ENCODE measurements at places on chromosomes 12 and 14.

- no peak for DNase-seq
Measured at GRCh38 chr14:100062590-100062989, 2.6 kb upstream of the EVL start.

DNA sequence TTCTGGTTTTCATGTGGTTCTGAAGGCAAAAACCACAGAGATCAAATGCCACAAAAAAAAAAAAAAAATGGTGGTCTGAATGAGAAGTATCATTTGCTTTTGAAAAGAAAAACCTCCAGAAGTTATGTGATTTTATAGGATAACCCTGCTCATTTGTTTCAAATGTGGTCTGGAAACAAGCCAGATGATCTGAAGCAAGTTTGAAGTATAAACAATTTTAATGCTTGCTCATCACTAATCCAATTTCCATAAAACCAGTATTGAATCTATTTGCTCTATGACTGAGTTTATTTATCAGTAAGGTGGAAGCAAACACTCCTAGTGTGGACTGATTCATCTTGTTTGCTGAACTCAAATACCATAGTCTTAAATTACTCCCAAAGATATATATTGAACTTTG, 407.3 kb upstream of the FLRT2 start:
- no peak for DNase-seq

- peak; percentile 17 for DNase-seq
Measured at GRCh38 chr14:61860294-61860918, 98.2 kb downstream of the SNAPC1 start.

- no peak for DNase-seq
Measured at GRCh38 chr12:99200711-99201384, 446.7 kb upstream of the GARIN6 start.

DNA sequence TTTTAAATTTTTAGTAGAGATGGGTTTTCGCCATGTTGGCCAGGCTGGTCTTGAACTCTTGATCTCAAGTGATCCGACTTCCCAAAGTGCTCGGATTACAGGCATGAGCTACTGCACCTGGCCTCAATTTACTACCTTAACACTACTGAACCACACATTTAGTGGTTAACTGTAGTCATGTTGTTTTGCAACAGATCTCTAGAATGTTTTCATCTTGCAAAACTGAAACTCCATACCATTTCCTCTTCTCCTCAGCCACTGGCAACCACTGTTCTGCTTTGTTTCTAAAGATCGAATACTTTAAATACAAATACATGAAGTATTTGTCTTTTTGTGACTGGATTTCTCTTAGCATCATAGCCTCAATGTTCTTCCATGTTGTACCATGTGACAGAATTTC, 15.4 kb upstream of the SMCO2 start:
- DNase-seq: no peak

DNA sequence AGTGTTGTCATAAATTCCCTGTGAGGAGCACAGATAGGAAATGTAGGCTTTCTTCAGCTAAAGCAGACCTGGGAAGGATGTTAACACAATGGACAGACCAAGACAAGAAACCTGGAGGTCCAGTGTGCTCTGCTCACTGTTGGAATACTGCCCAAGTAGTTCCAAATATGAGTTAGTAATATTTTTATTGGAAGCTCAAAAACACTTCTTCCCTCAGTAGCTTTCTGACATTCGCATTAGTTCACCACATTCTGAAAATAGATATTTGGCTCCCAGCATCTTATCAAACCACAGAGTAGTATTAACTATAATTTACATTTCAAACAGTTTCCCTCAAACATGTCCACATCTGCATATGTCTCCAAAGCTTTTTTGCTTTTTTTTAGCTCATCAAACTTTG, 74.8 kb upstream of the PYGL start:
- no peak for DNase-seq

DNA sequence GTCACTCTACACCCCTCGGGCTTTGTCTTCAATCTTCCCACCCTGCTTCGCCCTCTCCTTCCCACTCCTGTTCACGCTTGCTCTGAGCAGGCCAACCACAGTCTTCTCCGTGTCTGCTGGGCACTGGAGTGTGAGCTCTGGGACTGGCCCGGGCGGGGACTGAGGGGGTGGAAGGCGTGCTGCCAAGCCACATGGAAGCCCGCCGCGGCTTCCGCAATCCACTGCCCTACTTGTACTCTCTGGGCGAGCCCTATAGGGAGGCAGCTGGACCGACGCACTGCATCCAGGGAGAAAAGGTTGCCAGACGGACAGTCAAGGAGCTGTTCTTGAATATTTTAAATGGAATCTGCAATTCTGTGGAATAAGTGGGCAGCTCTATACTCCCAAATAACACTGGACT, 24.8 kb downstream of the GOLGA3 start:
- DNase-seq: no peak

- no peak for DNase-seq
Measured at GRCh38 chr12:18753481-18754123, 15.7 kb downstream of the CAPZA3 start.

GRCh38 chr12:24705216-24705615, 243.7 kb downstream of the BCAT1 start:
- no peak for DNase-seq

DNA sequence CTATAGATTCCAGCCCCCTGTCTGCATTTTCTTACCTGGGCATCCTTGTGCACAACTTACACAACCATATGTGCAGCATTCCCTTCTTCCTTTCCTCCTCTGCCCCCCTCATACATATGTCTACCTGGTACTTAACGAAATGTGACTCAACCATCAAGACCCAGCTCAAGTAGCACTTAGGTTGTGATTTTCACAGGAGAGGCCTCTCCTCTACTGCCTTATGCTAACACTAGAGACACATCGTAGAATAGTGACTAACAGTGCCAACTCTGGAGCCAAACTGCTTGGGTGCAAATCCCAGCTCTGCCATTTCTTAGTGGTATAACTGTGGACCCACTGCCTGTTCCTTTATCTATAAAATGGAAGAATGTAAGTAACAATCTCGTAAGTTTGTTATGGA, 24.1 kb upstream of the PLEKHA5 start:
- peak; percentile 16 for DNase-seq

GRCh38 chr14:100470523-100470897, 116.7 kb downstream of the BEGAIN start:
- DNase-seq: no peak

GRCh38 chr14:88515499-88516221, 39.1 kb downstream of the PTPN21 start:
- no peak for DNase-seq

DNA sequence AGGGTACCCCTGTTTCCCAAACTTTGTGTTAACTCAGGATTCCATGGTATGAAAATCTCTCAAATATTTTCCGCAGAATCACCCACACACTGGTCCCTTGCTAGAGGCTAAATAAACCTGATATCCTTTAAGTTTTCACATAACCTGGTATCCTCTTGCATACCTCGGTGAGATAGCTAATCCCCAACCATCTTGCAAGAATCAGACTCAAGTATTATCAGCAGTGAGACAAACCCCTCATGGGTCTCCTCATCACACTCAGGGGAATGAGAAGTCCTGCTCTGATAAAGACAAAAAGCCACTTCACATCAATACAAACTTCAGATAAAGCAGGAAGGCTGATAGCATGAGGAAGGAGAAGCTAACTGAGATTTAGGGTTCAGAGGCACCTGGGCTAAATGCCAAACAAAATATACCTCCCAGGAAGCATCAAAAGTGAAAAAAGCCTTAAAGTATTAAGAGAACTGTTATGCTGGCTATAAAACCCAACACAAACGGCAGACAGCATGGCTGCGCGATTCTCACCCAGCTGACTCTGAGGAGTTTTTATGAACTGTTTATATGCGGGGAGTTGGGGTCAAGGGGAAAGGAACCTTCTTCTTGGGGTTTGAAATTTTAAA, 96.5 kb downstream of the FOXN3 start:
- no peak for DNase-seq

DNA sequence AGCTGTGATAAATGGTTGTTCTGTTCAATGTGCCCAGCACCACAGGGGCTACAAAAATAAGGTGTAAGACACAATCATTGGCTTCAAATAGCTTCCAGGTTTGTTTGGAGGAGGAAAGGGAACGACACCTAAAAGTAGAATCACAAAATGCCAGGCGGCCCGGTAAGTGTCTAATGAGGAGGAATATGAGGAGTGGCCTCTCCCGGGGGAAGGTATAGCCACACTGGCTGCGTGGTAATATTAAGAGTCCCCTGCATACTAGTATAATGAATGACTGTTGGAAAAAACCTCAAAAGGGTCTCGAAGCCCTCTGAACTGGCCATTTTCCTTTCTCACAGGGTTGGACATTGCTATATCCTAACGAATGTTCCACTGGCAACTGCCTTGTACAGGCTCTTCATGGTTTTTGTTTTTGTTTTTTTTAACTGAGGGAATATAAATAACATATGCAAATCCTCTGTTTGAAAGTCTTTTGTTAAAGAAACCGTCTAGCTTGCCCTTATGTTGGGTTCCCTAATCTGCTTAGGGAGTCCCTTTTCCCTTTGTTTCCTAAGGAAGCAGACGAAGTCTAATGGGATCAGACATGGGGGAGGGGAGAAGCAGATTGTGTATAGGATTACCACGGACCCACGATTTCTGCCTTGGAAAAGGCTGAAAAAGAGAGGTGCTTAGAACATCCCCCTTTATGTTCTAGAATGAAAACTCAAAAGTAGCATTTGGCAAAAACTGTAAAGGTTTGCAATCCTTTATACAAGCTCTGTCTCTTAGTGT, 4.2 kb downstream of the CCDC60 start:
- DNase-seq: no peak

DNA sequence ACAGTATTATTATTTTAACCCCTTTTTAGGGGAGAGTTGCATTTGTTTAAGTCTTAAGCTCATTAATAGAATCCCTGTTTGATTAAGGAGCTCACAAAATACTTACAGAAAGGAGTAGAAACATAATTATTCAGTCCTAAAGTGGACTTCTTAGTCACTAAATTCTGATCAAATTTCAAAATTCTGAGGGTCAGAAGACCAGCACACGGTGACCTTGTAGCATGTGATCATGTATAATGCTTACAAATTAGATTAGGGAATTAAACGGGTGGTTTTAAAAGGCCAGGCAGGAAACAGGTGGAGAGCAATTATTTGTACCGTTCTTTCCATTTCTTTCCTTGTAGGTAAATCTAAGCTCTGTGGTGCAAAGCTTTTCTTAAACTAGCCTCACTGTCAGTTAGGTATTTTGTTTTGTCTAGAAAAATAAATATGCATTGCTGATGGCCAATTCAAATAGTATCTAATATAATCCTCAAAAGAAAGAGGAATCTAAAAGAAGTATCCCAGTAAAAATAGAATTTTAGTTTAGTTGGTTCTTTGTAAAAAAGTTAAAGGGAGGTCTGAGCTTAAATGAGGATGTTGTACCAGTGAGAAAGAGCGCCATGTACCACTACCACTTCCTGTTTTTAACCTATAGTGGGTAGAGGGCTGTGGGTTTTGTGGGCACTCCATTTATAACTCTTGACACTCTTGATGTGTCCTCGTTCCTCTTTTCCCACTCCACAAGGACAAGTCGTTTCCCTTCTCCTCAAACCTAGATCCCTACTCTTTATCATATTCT, 51.1 kb downstream of the SLC38A1 start:
- DNase-seq: no peak

GRCh38 chr12:19411234-19412204, 27.8 kb upstream of the AEBP2 start:
- DNase-seq: no peak

- no peak for DNase-seq
Measured at GRCh38 chr14:81562818-81563217, 29.2 kb upstream of the SEL1L start.

- no peak for DNase-seq
Measured at GRCh38 chr12:119592232-119592631, 1.3 kb upstream of the TMEM233 start.

- no peak for DNase-seq
Measured at GRCh38 chr12:14954269-14954668, 7.1 kb downstream of the ARHGDIB start.

GRCh38 chr12:110885152-110885840, 35.1 kb downstream of the MYL2 start:
- no peak for DNase-seq

DNA sequence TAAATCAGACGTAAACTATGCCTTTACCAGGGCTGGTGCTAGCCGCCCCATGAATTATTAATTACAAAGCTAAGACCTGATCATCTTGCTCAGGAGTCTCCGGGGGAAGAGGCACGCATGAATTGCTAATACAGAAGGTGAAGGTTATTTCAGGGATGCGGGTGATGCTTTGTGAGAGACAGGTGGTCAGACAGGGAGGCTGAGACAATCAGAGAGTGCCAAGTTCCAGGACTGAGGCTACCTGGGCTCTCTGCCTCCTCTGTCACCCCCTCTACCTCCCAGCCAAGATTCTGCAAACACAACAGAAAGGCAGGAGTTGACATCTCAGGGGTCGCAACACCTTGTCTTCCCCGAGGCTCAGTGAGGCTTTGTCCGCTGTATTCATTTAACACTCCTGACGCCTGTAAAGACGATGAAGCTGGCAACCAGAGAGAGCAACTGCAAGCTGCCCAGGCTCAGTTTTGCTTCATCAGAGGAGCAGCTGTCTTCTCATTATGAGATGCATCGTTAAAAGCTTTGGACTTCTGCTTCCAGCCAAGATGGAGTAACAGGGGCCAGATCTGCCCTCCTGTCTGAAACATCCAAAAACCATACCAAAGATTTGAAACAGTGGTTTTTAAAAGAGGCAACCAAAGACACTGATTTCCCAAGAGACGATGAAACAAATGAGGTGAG, 46.6 kb downstream of the PRIMA1 start:
- DNase-seq: no peak

DNA sequence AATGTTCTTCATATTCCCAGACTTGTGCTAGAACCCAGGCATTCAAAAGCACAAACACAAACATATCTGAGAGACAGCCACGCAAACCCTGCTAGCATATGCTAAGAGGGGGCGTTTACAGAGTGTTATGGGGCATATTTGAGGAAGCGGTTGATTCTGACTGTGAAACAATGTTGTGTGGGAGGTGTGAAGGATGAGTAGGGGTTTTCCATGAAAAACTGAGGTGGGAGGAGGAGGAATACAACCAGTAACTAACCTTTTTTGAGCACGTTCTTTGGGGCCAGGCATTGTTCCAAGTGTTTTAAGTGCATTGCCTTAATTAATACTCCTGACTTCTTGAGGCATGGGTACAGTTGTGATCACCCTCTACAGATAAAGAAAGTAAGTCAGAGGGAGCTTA, 499.5 kb downstream of the AACS start:
- no peak for DNase-seq

DNA sequence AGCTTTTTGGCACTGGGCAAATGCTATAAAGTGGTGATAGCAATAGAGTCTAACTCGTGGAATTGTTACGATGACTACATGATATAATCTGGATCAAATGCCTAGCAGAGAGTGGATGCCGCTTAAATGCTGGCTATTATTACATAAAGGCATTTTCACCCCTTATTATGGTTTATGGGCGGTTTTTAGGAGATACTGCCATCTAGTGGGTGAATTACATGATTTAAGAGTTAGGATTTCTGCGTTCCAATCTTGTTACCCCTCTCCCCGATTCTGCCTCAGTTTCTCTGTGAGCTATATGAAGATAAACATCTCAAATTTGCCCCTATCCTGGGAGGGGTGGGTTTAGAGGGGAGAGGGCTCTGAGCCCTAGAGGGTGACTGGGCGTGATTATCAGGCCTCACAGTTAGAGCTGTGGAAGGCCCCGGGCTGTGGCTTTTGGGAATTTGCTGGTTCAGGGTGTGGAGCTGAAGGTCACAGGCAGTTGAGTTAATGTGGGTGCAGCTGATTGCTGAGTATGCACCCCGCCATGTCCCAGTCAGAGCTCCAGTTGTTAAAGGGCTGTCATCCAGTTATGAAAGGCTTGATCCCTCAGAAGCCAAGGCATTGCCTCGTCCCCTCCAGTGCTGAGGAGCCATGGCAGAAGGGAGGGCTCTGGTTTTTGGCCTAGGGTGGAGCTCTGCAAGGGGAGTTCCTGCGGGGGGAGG, 14.4 kb downstream of the CLSTN3 start:
- peak; percentile 17 for DNase-seq

All from NCI-H1436 (cell line).